ENCODE measurements at places on chromosomes 4 and X. TPM values are rescaled to one million over a fixed set of nuclear protein-coding genes. Genes with fewer than 3 reads are reported as not detected.

Gene ARHGEF38
- total RNA-seq: not detected

Gene SPACA5B
- not detected for total RNA-seq

Gene PNCK
- 4.3 TPM for total RNA-seq

Gene IBSP
- not detected for total RNA-seq

Gene PWWP3B
- total RNA-seq: 0.78 TPM

Gene ACE2
- not detected for total RNA-seq

Gene UGT2A1
- total RNA-seq: not detected

Gene CACNA1F
- total RNA-seq: 0.47 TPM

Gene P2RY8
- total RNA-seq: 2.3 TPM

GRCh38 chrX:134558133-134558532 lies 98.2 kb downstream of the HPRT1 start:
- no peak for DNase-seq

GRCh38 chrX:134761788-134762187 lies 103.5 kb upstream of the PLAC1 start:
- DNase-seq: no peak

DNA sequence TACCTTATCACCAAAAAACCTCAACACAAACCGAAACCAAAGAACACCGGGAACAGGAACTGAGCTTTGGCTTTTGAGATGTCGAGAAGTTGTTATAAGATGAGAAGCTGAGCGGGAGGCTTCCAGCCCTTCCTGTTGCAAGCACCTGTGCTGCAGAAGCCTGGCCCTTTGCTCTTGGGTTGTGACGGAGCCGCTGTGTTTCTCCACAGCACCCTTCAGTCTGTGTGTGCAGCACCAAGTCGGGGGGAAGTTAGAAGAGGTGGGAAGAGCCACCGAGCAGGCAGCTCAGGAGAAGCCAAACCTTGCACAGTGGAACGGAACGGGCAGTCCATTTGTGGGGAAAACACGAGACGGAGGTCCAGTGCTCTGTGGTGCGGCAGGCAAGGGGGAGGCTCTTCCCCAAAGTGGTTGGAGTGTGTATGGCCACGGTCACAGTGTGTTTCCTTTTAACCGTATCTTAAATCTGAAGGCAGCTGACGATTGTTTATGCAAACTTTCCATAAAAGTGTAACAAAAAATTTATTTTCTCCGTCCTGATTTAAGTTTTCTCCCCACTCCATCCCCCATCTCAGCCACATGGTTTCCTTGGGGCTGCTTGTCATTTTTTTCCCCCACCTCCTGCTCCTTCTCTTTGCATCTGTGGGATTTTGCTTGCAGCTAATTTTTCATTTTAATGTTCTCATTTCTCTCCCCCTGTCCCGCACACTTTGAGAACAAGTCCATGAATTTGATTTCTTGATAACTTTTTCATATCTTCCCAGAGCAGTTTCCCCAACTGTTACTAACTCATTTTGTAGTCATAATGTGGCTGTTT lies 123.7 kb downstream of the STOX2 start:
- DNase-seq: no peak

DNA sequence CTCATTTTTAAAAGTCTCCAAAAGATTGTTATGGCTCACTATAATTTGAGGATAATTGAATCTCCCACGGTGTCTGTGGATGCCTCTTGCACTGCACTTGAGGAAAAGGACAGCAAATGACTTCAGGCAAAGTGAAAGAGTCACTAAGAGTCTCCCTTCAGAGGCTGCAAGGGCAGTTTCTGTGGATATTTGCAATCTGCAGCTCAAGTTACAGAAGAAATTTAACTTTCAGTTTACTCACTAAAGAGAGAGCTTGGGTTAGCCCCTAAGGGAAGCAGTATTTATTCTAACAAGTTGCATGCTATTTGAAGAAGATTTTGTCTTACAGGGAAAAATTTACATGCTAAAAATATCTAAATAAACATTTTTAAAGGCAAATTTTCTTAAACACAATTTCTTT lies 912.0 kb upstream of the TENM3 start:
- no peak for DNase-seq

- DNase-seq: no peak
Observed at GRCh38 chr4:14646831-14647230, 355.4 kb upstream of the CPEB2 start.

GRCh38 chr4:182916483-182917181 lies 554 bp downstream of the DCTD start:
- peak; percentile 48 for DNase-seq

DNA sequence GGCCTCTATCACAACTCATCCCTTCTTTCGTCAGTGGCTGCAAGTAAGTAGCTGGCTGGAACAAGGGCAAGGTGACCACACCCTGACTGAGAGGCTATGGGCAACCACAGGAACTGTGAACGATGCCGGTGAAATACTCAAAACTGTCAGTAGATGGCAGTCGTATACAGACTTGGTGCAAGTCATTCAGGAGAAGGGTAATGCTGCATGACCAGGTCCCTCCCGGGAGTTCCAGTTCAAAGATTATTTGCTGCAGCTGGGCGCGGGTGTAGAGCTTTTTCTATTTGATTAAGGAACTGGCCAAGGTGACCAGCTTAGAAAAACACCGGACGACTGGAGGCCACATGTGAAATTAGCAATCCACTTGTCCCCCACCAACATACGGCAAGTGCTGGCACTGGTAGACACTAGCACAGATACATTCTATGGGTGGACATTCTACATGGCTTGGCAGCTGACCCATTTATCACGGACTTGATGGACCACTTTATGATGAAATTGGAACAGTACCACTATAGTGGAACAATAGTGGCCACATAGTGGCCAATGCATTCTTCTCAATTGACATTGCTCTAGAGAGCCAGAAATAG lies 726.6 kb downstream of the TRAM1L1 start:
- peak; percentile 72 for DNase-seq

DNA sequence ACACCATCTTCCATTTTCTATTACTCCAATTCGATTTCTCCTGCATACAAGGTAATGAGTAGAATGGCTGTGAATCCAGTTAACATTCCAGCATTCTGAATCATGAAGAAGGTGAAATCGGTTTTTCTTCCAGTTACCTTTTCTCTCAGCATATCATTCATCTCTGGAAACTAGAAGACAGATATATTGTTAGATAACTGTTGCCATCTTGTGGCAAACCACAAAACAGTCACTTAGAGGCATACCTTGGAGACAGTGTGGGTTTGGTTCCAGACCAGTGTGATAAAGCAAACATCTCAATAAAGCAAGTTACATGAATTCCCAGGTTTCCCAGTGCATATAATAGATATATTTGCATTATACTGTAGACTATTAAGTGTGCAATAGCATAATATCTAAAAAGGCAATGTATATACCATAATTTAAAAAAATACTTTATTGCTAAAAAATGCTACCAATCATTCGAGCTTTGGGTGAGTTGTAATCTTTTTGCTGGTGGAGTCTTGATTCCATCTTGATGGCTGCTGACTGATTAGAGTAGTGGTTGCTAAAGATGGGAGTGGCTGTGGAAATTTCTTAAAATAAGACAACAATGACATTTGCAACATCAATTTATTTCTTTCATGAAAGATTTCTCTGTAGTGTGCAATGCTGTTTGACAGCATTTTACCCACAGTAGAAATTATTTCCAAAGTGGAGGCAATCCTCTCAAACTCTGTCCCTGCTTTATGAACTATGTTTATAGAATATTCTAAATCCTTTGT lies 82.1 kb downstream of the SLC39A8 start:
- no peak for DNase-seq

- no peak for DNase-seq
Observed at GRCh38 chr4:94208266-94208665, 601 bp downstream of the SMARCAD1 start.

DNA sequence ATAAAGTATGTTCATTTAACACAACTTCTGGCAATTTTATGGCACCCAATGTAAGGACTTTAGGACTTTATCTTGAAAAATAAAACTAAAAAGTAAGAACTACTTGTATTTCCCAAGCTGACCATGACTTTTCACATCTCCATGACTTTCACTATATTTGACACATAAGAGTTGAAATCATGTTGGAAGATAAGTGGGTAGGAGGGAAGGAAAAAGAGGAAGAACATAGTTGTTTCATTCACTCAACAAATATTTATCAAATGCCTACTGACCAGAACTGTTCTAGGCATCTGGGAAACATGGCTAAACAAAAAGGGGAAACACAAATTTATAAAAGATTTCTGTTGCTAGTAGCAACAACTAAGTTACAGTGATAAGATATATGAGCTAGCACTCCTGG lies 16.0 kb downstream of the SCLT1 start:
- DNase-seq: no peak
